ENCODE measurements at places on chromosomes 1 and 21. TPM values are rescaled to one million over a fixed set of nuclear protein-coding genes. Genes with fewer than 3 reads are reported as not detected.
A peak's percentile ranks its signal among the peaks of the same experiment; 100 is the strongest.

RGS18 gene
- 4.1 TPM for polyA plus RNA-seq

SPRR1A gene
- not detected for polyA plus RNA-seq

TMOD4 gene
- polyA plus RNA-seq, result 0.64 TPM

GMEB1 gene
- polyA plus RNA-seq, result 11.6 TPM

- no peaks in the 10 kb centered on the region for H3K27me3 ChIP-seq
- H3K4me1 ChIP-seq, result peaks cover 5% of the 10 kb centered on the region
- no peaks in the 10 kb centered on the region for H3K36me3 ChIP-seq
- H3K4me3 ChIP-seq, result no peak overlapping the region
- H3K27ac ChIP-seq, result no peak overlapping the region
These were observed 67.4 kb downstream of the ST6GALNAC3 start for GRCh38 chr1:76141929-76142328.

GRCh38 chr1:180594723-180595122 is 36.0 kb downstream of the OVAAL start:
- H3K27ac ChIP-seq, result no peak overlapping the region
- no peak for DNase-seq
- H3K4me3 ChIP-seq, result no peak overlapping the region
- no peaks in the 10 kb centered on the region for H3K27me3 ChIP-seq
- H3K4me1 ChIP-seq, result peaks cover 12% of the 10 kb centered on the region

DNA sequence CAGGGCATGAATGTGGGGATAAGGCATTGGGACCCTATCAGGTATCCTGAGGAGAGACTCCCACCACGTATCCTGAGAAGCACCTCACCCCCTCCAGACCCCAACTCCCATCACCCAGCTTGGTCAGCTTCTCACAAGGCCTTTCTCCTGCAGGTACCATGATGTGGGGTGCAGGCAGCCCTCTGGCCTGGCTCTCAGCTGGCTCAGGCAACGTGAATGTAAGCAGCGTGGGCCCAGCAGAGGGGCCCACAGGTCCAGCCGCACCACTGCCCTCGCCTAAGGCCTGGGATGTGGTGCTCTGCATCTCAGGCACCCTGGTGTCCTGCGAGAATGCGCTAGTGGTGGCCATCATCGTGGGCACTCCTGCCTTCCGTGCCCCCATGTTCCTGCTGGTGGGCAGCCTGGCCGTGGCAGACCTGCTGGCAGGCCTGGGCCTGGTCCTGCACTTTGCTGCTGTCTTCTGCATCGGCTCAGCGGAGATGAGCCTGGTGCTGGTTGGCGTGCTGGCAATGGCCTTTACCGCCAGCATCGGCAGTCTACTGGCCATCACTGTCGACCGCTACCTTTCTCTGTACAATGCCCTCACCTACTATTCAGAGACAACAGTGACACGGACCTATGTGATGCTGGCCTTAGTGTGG is 1.3 kb downstream of the GPR3 start:
- H3K4me3 ChIP-seq, result no peak overlapping the region
- no peaks in the 10 kb centered on the region for H3K36me3 ChIP-seq
- peaks cover 23% of the 10 kb centered on the region for H3K4me1 ChIP-seq
- no peak overlapping the region for H3K27ac ChIP-seq

GRCh38 chr1:93501829-93502369 is 54.0 kb downstream of the FNBP1L start:
- H3K4me1 ChIP-seq, result no peaks in the 10 kb centered on the region
- no peaks in the 10 kb centered on the region for H3K27me3 ChIP-seq

GRCh38 chr1:163305441-163305840 is 16.3 kb upstream of the NUF2 start:
- H3K27me3 ChIP-seq, result no peaks in the 10 kb centered on the region
- no peak for DNase-seq
- H3K36me3 ChIP-seq, result peaks cover 2% of the 10 kb centered on the region
- H3K4me1 ChIP-seq, result no peaks in the 10 kb centered on the region
- H3K4me3 ChIP-seq, result no peak overlapping the region

GRCh38 chr1:172980456-172980855 is 70.3 kb downstream of the TNFSF18 start:
- peaks cover 9% of the 10 kb centered on the region for H3K4me1 ChIP-seq
- no peaks in the 10 kb centered on the region for H3K36me3 ChIP-seq
- H3K4me3 ChIP-seq, result no peak overlapping the region
- DNase-seq, result no peak
- no peak overlapping the region for H3K27ac ChIP-seq
- no peaks in the 10 kb centered on the region for H3K27me3 ChIP-seq

DNA sequence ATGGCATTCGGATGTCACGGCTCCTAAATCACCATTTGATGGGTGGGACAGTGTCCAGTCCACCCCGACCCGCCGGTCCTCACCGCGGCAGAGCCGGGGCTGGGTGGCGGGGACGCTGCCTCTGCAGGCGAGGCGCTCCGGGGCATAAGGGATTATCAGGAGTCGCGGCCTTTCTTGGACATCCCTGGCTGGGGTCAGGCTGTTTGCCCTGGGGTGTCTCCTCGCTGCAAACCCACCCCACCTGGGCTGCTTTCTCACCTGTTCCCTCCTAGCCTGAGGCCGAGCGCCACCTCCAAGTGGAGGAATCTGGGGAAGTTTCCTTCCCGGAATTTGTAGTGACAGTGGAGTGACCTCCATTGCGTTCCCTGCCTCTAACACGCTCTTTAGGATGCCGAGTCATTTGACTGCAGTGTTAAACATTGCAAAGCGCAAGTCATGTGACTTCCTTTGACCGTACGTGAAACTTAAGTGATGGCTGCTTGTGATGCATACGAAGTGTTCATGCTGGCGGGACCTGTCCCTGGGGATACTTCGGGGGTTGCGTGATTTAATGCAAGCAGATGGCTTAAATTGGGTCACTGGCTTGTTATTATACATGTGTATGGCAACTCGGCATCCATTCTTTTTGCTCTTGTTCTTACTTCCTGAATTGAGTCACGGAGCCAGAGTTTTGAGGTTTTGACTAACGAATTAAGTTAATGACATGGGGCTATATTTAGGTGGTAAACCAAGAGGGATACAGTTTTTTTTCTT is 536 bp downstream of the LGALS8 start:
- peak overlapping the region; percentile 81 for H3K4me3 ChIP-seq
- peaks cover 15% of the 10 kb centered on the region for H3K36me3 ChIP-seq
- H3K27me3 ChIP-seq, result no peaks in the 10 kb centered on the region

DNA sequence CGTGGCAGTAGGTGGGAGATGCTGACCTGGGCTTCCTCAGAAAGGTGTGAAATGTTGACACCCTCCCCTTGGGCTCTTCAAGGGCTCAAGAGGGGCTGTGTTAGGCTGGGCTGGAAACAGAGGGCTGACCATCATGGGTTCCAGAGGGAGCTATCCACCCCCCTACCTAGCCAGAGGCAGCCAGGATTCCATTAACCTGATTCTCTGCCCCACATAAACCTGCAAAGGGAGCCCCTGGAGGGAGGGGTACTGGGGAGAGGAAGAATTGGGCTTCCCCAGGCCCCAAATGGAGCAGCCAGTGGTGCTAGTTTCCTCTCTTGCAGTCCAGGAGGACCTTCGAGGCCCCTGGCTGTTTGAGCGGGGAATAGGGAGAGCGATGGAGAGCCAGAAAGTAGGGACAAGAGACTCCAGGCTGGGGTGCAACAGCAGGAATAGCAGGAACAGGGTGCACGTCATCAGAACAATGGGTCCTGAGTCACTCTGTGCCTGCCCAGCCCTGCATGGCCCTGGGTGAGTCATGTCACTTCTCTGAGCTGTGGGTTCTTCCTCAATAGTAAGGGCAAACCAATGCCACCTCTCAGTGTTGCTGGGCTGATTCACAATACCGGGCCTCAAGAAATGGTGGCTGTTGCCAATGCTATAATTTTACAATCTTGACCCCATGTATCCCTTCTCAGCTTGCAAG is 121.2 kb downstream of the EPHB2 start:
- no peaks in the 10 kb centered on the region for H3K27me3 ChIP-seq
- H3K4me3 ChIP-seq, result no peak overlapping the region
- H3K4me1 ChIP-seq, result peaks cover 25% of the 10 kb centered on the region
- no peak for DNase-seq

- no peak for DNase-seq
- H3K4me1 ChIP-seq, result no peaks in the 10 kb centered on the region
- no peak overlapping the region for H3K4me3 ChIP-seq
These were observed 41.8 kb downstream of the LYPLAL1 start for GRCh38 chr1:219215477-219215876.

Measured in large intestine (tissue), 12 donors.